Activated CD4-positive, alpha-beta memory T cell treated with anti-CD3 and anti-CD28 coated beads for 36 hours (primary cell): ENCODE measurements at places on chromosomes 1 and 21.

GRCh38 chr1:20962576-20963258, 175.6 kb upstream of the HP1BP3 start:
- no peak for DNase-seq

GRCh38 chr1:75690547-75690946, 34.0 kb upstream of the ACADM start:
- DNase-seq = no peak

- peak; percentile 43 for DNase-seq
These were observed 9.0 kb downstream of the IFNAR2 start for GRCh38 chr21:33238565-33239255.

- DNase-seq = no peak
These were observed 26.3 kb upstream of the TMEM54 start for GRCh38 chr1:32927441-32927840.

DNA sequence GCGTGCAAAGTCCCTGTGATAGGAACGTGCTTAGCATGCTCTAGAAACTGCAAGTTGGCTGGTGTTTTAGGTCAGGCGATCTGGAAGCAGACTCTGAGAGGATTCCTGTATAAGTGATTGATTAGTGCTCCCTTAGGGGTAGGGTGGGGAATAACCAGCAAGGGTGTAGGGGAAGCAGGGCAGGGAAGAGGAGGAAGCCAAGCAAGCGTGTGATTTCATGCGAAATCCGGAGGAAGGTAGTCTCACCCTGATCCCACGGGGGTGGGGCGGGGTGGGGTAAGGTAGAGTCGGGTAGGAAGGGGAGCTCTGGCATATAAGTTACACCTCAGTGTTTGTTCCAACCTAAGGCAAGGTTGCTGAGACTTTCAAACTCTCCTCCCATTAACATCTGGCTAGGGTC, 24.9 kb upstream of the CTPS1 start:
- no peak for DNase-seq

- no peak for DNase-seq
These were observed 1071.2 kb downstream of the TTLL7 start for GRCh38 chr1:82927753-82928152.

DNA sequence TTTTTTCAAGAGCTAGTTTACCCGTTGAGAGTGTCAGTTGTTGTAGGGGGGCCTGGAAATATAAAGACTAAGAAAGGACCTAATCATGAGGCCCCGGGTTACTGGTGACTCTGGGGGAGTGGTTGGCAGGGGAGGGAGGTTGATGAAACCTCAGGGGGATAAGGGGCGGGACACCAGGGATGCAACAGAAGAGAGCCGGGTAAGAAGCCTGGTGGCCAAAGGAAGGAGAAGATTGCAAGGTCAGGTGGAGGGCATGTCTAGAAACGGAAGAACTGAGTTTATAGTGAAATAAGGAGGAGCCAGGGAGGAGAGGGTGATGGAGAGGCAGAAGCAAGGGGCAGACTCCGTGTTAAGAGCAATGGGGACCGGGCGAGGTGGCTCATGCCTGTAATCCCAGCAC, 12.5 kb upstream of the SPOCD1 start:
- no peak for DNase-seq

- no peak for DNase-seq
These were observed 310.7 kb downstream of the PLPP3 start for GRCh38 chr1:56268519-56269140.

DNA sequence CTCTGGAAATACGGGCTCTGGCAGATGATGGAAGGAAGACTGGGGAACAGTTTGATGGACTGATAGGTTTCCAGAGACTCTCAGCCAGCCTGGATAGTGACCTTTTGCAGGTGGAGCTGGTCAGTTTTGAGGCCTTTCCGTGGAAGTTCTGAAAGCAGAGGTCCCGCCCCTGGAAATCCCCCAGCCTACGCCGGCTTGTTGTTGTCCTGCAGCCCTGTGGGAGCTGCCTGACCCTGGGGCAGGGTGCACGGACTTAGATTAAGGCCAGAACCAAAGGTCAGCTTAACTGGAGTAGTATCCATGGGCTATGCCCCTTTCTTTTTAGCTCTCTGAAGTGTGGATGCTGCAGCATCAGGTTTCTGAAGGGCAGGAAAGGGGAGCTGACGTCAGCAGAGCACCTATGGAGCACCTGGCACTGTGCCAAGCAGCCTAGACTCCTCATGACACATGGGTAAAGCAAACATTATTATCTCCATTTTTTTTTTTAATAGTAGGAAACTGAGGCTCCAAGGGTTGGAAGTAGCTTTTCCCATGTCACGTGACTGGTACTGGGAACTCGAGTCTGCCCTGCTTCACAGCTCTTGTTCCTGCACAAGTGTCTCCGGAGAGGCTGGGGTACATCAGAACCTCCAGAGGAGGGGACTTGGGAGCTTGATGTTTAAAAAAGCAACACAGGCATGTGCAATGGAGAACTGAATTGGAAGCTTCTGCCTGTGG, 38.5 kb downstream of the IER5 start:
- no peak for DNase-seq

- DNase-seq = peak; percentile 54
These were observed 176.9 kb upstream of the LMO4 start for GRCh38 chr1:87151500-87152421.

- peak; percentile 59 for DNase-seq
These were observed 6.3 kb downstream of the CELF3 start for GRCh38 chr1:151710187-151710840.

DNA sequence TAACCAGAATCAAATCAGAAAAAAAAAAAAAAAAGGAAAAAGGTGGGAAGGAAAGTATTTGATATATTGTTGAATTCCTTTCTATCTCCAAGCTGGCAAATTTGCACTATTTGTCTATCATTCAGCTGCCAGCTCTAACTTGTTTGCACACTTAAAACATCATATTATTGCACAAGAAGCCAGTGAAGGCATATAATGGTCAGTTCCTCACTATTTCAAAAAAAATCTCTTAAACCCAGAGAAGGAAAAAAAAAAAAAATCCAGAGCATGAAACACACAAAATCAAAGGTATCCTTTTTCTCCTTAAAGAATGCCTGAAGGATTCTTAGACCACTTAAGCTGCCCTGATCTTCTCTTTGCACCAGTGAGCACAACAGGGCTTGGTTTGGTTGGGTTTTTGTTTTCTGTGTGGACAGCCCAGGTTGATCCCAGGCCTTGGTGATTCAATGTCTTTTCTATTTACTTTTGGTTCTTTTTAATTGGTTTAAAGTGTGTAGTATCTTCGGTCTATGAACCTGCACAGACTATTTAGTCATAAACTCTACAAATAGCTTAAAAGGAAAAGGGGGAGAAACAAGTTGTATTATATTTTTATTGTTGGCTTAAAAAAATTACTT, 40.2 kb downstream of the DUSP10 start:
- DNase-seq = no peak

GRCh38 chr1:149925345-149925744, 2.3 kb downstream of the SF3B4 start:
- no peak for DNase-seq

GRCh38 chr1:61372944-61373343, 290.6 kb downstream of the NFIA start:
- DNase-seq = no peak

DNA sequence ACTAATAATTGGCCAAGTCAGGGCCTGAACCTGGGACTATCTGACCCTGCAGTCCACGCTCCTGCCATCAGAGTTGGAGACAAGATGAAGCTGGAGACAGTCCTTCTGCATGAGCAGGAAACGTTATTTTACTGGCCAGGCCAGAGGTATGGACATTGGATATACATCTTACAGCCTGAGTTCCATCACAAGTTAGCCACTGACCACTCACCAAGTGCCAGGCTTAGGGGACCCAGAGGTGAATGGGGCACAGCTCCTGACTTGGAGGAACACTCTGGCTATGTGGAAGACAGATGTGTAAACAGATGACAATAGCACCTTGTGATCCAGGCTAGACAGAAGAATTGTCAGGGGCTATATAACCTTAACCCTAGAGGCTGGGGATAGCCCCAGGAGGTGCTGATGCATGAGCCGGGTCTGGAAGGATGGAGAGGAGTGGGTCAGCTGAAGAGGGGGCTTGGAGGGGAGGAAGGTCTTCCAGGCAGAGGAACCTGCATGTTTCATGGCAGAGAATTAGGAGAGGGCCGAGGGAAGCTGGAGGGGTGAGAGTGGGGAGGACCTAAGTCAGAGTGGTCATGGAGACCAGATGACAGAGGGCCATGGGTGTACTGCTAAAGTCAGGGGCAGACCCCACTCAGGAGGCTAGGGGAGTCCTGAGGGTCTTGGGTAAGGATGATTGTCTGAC, 52.5 kb upstream of the DMRTB1 start:
- DNase-seq = no peak

GRCh38 chr1:156696755-156697154, 8.6 kb downstream of the CRABP2 start:
- DNase-seq = no peak

GRCh38 chr1:58996341-58997059, 212.7 kb upstream of the JUN start:
- no peak for DNase-seq

DNA sequence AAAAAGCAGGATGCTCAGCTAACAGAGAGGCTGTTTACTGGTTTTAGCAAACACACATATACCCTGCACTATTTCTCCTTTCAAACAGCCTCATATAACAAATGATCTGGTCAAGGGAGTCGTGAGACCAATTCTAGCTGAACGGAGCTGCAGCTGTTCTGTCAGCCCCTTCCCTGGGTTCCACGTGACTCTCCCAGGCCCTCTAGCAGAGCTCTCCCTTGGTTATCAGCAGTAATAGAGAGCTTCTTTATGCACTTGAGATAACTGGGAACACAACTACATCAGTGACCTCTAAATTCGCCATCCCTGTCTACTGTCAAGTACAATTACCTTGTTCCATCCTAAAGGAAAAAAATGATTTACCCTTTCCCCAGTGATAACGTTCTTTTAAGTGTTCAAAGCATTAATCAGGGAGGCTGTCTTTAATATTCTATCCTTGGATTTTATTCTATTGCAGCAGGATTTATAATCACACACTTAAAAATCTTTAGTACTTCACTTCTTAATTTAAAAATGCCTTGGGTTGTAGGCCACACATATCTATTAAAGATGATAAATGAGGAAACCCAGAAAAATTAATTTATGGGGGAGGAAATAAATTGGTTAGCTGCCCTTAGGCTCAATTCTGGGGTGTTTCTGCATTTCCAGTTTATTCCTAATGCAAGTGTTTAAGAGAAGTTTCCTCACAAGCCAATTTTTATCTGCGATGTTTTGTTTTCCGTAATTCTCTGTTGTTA, 28.2 kb downstream of the PTGER3 start:
- no peak for DNase-seq

- no peak for DNase-seq
These were observed 44.1 kb downstream of the CRB1 start for GRCh38 chr1:197312163-197312562.

GRCh38 chr1:171213559-171214454, 28.7 kb downstream of the FMO2 start:
- DNase-seq = no peak

DNA sequence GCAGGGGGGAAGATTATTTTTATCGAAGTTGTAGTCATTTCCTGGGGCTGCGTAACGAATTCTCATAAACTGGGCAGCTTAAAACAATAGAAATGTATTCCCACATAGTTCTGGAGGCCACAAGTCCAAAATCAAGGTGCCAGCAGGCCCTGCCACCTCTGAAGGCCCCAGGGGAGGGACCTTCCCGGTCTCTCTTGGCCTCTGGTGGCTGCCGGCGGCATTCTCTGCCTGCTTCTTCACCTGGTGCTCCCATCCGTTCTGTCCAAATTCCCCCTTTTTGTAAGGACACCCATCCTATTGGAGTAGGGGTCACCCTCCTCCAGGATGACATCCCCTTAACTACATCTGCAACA, 92.8 kb downstream of the PDE9A start:
- DNase-seq = no peak

- no peak for DNase-seq
These were observed 808.7 kb downstream of the NCAM2 start for GRCh38 chr21:21806711-21807597.

DNA sequence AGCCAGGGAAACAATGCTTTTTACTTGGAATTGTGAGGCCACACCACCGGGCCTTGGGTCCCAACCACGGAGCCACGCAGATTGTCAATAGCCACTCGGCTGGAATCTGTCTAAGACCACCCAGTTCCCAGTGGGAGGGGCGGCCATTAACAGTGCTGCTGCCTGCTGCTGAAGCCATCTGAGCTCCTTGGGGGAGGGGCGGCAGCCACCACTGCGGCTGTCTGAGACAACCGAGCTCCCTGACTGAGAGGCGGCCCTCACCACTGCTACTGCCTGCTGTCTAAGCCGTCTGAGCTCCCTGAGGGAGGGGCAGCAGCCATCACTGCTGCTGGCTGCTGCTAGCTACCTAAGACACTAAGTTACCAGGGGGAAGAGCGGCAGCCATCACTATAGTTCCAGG, 64.3 kb downstream of the DMRTA2 start:
- no peak for DNase-seq

GRCh38 chr1:81391125-81391828, 409.5 kb upstream of the ADGRL2 start:
- DNase-seq = no peak

GRCh38 chr1:15160626-15161025, 7.1 kb downstream of the TMEM51 start:
- DNase-seq = no peak
